ENCODE measurements at places on chromosomes 2 and 18.

GRCh38 chr18:33577685-33578517, at the start of gene ASXL3:
TSS of gene ASXL3 (plus strand) at chr18:33578219. CDS start at chr18:33578632, 413 bp downstream.
- DNase-seq, result no peak

DNA sequence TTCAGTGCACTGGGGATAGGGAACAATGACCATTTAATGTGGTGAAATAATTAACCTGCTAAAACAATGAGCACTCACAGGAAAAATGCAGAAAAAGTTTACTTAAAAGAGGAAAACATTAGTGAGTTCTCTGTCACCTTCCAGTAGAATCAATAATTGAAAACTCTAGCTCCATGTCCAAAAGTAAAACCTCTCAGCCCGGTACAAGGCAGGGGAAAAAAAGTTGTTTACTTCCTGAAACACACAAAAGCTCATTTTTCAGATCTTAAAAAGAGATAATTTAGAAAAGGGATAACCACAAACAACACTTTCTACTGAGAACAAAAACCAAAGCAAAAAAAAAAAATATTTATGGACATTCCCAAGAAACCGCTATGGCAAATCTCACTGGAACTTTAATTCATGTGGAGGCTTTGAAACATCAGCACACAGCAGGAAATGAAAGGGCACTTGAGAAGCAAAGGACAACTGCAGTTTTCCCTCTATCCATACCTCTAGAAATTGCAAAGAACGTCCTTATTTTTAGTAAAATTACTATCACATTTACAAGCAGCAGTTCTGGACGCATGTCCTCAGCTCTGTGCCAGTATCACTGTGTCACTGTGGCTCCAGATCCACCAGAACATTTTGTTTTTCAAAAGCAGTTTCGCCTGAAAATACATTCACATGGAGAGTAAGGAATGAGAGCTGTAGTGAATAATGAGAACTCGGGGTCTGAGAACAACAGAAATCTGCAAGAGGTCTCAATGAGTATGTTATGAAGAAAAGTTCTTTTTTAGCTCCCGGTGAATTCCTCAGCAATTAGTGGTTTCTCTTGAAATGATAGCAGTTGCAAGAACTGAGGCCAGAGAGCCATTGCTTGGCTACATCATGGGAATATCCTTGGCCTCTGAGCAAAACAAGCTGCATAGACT, 44.7 kb upstream of the DNAH7 start:
- no peak for DNase-seq

DNA sequence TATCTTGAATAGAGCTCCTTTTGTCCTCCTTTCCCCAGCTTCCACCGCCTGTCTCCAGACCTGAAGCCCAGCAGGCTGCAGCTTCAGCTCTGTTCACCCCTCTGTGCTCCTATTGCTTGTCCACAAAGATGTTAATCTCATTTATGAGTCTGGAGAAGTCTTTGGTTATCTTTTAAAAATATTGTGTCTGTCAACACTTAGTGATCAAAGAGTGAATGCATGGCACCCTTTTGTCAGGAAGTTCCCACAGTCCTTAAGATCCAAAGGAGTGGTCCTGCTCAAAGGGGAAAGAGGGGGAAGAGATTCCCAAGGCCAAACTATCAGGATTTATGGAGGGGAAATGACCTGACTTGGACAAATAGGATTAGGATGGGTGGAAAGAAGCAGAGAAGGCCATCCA, 118.9 kb downstream of the ACAA2 start:
- no peak for DNase-seq

GRCh38 chr2:230823264-230823964, 41.3 kb upstream of the ITM2C start:
- DNase-seq, result no peak

- DNase-seq, result no peak
Measured at GRCh38 chr18:42437646-42438045, 482.6 kb downstream of the PIK3C3 start.

- no peak for DNase-seq
Measured at GRCh38 chr2:219019436-219019835, 21.9 kb downstream of the CFAP65 start.

GRCh38 chr2:26979741-26980140, 9.3 kb downstream of the MAPRE3 start:
- DNase-seq, result no peak

DNA sequence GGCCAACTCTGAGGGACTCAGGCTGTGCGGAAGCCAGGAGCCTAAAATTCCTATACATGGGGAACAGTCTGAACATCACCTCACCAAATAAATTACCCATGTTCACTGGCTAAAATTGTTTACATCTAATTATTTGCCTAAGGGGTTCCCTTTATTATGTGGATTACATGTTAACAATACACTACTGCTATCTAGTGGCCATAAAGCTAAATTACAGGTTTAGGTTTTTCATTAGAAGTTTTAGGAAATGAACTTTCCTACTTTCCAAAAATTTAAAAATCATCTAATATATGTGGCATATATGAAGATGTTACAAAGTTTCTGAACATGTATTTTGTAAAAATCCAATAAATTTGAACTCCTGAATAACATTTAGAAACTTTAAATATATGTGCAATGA, 40.3 kb downstream of the PLA2R1 start:
- no peak for DNase-seq

DNA sequence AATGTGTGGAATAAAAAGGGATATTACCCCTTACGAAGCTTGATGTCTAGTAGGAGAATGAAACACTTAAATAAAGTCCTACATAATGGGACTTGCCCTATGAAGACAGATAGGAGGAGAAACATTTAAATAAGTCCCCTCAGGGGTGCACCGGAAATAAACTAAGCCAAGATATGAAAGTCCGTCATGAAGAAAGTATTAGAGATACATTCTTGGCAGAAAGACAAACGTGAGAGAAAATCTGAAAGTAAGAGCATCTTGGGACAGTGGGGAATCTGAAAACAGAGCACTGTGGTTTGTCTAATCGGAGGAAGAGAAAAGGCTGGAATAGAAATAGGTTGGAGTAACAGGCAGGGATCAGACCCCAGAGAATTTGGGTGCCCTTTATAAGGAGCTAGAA, 516.9 kb upstream of the DSEL start:
- DNase-seq, result no peak

- DNase-seq, result no peak
Measured at GRCh38 chr18:38572554-38573111, 1007.0 kb upstream of the CELF4 start.

DNA sequence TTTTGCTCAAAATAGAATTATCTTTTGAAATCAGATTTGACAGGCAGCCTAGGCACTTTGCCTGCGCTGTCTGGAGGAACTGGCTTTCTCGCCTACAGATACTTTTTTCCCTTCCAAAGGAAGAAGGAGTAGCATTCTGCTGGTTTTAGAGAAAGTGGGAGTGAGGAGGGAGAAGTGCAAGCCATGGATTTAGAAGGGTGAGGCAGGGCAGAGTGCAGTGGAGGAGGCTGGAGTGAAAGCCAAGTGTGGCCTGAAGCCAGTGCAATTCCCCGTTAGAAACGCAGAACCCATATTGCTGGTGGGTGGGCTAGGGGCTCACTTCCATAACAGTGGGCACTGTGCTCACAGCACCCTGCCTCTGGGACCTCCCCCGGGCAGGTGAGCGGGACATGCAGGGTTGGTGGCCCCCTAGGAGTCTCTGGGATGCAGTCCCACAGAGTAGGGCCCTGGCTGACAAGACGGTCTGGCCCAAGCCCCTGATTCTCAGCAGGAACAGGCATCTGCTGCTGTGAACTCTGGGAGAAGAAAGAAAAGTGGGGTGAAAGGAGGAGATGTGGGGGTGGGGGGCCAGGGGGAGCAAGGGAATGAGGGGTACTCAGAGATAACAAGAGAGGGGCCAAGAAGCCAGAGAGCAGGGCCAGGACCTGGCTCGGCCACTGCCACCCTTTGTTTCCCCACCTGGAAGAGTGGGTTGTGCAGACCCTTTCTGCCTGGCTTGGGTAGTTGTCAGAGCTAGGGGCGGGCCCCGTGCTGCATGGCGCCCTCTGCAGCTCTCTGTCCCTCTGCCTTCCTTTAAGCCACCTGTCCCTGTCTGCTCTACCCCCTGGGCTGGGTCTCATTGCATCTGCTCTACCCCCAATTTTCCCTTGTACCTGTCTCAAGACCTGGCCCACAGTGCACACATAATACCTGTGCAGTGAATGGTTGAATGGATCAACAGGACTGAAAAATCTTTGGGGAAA, 273.5 kb upstream of the HS6ST1 start:
- DNase-seq, result peak; percentile 42

- no peak for DNase-seq
Measured at GRCh38 chr2:43155851-43156411, 70.5 kb downstream of the ZFP36L2 start.

GRCh38 chr2:170073288-170073687, 104.7 kb upstream of the MYO3B start:
- DNase-seq, result no peak

GRCh38 chr18:62717169-62717924, 2.0 kb downstream of the PHLPP1 start:
- no peak for DNase-seq

DNA sequence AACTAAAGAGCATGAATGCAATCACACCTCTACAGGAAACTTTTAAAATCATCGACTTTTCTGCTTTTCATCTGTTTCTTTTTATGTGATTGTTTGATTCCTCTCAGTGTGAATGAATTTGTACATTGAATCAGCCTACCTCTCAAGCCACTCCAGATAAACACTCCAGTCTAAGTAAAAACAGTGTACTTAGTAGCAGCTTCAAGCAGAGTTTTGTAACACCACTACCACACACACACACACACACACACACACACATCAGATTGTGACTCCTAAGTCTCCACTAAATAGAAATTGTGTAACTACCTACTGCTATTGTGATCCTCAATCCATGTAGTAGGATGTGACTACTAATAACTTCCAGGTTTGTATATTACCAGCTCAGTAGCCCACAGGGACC, 65.3 kb upstream of the EPB41L5 start:
- no peak for DNase-seq

DNA sequence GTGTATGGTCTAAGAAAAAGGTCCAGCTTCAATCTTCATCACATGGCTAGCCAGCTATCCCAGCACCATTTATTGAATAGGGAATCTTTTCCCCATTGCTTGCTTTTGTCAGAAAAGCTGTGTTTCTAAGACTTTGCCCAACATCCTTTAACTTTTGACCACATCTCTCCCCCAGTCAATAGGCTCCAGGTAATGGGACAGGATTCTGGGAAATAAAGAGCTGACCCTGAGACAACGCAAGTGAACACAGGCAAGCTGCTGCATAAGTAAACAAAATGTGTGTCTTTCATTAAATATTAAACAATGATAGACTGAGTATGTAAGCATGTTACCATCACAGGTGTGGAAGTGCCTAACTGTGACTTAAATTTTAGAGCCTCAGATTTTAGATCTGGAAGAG, 23.0 kb downstream of the FAM110C start:
- DNase-seq, result no peak

DNA sequence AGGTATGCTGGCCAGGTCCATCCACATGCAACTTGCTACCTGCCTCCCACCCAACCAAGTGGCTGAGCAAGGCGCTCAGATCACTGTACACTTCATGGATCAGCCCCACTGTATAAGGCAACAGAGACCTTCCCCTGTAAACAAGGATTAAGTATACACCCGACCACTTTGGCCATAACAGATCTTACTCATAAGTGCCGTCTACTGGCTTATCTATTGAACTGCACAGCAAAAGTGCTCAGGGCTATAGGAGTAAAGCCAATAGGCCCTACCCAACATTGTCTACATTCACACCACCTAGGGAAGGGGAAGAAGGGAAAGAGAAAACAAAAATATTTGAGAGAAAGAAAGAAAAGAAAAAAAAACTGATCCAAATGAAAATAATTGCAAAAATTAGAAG, 663.9 kb upstream of the LRRTM1 start:
- no peak for DNase-seq

DNA sequence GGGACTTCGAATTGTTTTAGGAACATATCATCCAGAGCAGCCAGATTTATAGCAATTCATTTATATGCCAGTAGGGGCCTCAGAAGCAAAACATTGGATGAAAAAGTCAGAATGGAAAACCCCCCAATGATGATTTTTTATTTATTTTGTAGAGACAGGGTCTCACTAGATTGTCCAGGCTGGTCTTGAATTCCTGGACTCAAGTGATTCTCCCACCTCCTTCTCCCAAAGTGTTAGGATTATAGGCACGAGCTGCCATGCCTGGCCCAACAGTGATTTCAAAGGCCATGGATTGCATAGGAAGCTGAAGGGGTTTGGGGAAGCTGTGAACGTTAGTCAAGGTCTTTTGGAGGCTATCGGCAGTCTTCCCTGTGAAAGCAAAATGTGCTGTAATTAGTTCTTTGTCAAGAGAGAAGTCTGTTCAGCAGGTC, 21.9 kb upstream of the MCFD2 start:
- no peak for DNase-seq

DNA sequence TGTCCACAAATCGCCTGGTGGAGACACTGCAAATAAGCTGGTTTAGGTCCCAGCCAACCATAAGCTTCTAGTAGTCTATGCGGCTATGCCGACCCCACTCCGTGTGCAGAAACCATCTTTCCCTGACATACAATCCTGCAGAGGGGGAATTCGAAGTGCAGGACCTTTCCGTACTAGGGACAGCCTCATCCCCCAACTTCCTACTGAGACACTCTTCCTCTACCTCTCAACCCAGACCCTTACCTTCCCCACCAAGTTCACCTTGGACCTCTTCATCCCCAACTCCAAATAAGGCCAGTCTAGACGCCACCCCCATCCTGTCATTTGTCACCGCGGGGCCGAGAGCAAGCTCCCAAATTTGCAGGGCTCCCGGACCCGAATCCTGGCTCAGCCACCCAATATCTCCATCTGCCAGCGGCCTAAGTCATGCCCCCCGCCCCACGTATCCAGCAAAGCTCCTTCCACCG, 496 bp downstream of the SUCLG1 start:
- no peak for DNase-seq

GRCh38 chr2:39368846-39369245, 68.2 kb downstream of the MAP4K3 start:
- no peak for DNase-seq

GRCh38 chr2:239138610-239139009, 262.2 kb downstream of the HDAC4 start:
- no peak for DNase-seq

DNA sequence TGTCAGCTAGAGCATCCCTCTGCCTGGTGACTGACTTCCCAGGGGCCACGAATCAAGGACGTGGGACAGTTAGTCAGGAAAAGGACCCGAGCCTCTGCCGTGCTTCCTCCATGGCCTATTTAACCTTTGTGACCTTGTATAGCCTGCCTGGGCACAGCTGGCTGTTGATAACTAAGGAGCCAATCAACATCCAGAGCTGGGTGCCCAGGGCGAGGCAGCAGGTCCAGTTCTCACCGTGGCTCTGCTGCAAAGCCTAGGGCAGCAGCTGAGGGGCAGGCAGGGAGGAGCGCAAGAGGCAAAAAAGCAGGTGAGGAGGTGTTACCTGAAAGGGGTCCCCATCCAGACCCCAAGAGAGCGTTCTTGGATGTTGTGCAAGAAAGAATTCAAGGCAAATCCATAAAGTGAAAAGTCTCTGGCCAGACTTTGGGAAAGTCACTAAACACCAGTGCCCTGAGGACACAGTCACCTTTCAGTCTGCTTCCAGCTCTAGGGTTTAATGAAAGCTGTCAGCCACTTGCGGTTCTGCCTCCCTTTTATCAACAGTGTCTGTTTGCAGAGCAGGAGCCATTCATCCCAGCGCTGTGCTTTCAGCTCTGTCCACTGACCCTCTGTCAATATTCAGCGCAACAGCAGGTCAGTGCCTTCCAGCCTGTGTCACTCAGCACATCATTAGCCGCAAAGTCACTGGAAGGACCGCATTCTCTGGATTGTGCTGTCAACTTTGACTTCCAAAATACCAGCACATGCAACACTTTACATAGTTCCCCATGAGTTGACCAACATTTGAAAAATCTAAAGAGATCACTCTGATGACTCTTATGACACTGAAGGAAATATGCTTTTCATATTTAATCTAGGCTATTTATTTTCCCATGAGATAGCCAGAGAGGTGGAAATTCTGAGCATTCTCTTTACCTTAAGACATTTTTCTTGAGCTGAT, 38.6 kb upstream of the ASAP2 start:
- no peak for DNase-seq

All from right atrium auricular region (tissue), 2 donors.